ENCODE measurements at places on chromosomes 1 and 21. TPM values are rescaled to one million over a fixed set of nuclear protein-coding genes. Genes with fewer than 3 reads are reported as not detected.

Gene SH2D1B
- not detected for total RNA-seq

- no peak for DNase-seq
Measured at GRCh38 chr1:110063781-110064180, 6.7 kb downstream of the ALX3 start.

- no peak for DNase-seq
Measured at GRCh38 chr1:175604039-175604941, 139.1 kb downstream of the TNR start.

DNA sequence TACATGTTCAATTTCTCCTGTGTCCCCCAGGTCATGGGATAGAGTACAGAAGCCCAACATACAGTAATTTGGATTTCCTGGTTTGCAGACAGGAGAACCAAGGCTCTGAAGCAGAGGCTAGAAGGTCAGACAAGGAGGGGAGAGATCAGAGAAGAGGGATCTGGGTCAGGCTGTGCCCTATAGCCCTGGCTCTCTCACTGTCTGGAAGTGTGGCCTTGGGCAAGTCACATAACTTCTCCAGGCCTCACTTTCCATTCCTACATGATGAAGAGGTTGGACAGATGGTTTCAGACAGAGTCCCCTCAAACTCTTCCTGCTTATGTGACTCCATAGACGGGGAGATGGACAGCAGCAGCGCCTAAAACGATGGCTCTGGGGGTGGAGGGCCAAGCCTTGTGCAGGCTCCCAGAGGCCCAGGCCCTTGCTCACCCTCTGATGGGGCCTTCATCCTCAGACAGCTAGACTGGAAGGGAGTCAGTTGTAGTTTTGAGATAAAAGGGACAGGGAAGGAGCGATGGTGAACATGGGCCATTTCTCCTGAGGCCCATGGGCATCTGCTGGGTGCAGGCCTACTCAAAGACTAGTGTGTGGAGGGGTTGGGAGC lies 2.9 kb downstream of the TRIM62 start:
- no peak for DNase-seq

DNA sequence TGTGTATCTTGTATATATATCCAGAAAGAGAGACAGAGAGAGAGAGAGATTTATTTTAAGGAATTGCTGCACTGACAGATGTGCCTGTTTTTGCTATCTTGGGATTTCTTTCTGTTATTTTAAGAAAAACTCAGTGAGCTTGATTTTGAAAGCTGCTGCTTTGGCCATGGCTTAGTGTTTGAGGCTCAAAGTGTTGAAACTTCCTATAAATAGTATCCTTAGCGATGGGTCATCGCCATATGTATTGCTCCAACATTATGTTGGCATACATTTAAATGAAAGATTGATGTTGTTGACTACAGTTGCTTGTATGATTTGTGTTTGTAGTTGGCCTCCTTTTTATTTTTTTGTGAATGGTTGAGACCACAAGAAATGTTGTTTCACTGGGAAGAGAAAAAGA lies 29.0 kb upstream of the NTPCR start:
- DNase-seq: no peak

DNA sequence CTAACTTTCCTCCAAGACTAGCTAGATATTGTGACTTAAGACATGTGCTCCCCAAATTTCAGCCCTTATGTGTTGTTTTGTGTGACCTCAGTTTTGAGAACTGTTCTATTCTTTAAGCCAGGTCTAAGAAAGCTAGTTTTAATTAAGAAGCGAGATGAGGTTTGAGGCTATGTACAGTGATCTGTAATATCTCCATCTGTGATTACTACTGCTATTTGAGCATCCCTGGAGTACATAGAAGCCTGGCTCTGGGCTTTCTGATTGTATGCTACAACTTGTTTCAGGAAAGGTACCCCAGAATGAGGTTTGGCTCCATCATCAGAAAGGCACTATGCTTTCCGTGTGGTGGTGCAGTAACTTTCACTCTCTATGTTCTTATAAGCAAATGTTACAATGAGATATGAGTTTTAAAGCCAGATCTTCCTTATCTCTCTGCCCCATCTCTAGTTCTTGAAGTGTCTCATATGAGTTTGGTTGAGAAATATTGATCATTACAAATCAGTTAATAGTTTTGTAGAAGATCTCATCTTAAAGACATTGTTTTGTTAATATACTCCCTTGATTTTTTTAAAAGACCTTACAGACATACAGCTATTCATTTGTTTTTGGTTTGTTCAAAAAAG lies 605 bp downstream of the RGS4 start:
- DNase-seq: no peak

- DNase-seq: no peak
Measured at GRCh38 chr1:201515895-201516294, 9.0 kb upstream of the CSRP1 start.

Gene HSD3B1
- not detected for total RNA-seq

- no peak for DNase-seq
Measured at GRCh38 chr1:58754683-58755467, 29.0 kb downstream of the JUN start.

Gene PLEKHA6
- 0.17 TPM for total RNA-seq

- no peak for DNase-seq
Measured at GRCh38 chr1:226954777-226955176, 14.7 kb downstream of the COQ8A start.

DNA sequence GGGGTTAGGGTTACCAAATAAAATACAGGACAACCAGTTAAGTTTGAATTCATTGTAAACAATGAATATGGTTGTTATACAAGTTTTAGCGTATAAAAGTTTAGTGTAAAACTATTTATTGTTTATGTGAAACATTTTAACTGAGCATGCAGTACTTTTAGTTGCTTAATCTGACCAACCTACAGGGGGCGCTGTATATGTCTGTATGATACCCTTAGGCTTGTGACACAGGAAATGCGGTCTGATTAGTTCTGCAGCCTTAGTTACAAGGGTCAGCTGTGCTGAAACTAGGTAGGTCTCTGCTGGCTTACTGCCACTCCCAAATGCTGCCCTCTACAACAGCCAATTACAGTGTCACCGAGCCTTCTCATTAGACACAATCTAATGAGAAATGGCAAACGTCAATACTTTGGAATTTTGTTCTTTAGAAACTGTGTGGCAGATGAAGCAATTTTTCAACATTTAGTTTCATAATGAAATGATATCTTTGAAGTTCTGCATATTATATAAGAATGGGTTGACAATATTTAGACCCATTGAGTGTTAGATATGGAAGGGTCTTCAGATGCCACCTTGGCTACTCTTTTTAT lies 56.2 kb downstream of the NTNG1 start:
- no peak for DNase-seq

- DNase-seq: no peak
Measured at GRCh38 chr1:1426496-1427105, 5.5 kb upstream of the ANKRD65 start.

- no peak for DNase-seq
Measured at GRCh38 chr1:37792943-37793686, 532 bp upstream of the MANEAL start.

DNA sequence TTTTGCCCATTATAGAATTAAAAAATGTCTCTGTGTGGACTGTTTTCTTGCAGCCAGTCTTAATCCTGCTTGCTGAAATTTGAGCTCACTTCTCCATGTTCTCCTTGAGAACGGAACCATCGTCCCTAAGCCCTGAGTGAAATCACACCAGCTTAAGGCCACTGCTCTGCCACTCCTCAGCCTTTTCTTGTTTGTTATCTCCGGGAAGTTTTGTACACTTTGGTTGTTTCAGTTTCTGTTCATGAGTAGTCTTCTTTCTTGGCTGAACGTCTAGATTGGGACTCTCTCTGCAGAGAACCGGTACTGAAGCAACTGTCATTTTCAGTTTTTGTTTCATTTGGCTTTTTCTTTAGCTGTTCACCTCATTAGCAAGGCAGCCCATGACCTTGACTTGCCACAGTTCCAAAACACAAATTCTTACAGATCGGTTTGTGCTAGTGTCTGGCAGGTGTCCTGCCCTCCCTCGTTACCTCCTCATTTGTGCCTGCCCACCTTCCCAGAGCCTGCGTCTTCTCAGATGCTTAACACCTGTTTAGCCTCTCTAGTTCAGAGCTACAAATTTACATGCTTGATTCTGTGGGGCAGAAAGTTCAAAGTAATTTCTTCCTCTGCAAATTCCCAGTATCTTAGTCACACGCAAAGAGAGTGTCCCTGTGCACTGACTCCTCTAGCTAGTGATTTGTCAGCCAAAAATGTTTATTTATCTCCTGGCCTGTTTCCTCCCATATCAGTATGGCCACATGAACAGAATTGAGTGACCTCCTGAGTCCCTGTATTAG lies 12.4 kb downstream of the PSEN2 start:
- DNase-seq: no peak

Gene NTNG1
- not detected for total RNA-seq

GRCh38 chr21:43893536-43894205 lies 28.6 kb downstream of the AGPAT3 start:
- DNase-seq: peak; percentile 53

- DNase-seq: no peak
Measured at GRCh38 chr21:42661688-42662429, 8.4 kb downstream of the PDE9A start.

GRCh38 chr1:204074274-204075138 lies 1.6 kb downstream of the SOX13 start:
- DNase-seq: no peak

Gene BCAN
- not detected for total RNA-seq

DNA sequence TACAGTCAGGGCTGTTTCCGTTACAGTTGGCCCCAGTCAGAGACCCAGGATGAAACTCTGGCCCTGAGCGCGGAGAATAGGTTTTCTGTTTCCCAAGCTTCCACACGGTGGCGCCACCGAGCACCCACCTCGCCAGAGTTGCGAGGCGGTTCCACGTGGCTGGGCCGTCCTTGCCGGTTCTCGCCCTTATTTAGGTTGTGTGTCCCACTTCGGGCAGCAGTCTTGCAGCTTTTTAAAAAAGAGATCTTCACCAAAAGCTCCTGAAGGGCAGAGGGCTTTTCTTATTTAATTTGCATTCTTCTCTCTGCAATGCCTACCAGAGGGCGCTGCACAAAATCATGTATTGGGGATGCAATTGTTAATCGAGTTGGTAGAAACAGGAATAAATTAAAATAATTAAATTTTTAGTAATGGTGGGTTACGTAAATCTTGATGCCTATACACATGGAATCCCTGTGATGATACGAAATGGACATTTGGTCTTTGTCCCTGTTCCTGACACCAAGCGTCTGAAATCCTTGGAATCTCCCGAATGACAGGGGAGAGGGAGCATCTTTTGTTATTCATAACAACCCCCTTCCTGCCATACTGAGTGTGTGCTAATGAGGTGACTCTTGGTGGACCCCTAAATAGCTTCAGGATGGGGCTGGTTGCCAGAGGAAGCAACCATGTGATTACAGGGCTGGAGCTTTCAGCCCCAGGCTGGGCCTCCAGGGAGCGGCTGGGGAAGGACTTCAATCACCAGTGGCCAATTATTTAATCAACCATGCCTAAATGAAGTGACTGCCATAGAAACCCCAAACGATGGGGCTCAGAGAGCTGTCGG lies 5.6 kb upstream of the S100A7 start:
- peak; percentile 55 for DNase-seq

GRCh38 chr1:63272811-63273210 lies 49.6 kb upstream of the FOXD3 start:
- no peak for DNase-seq

DNA sequence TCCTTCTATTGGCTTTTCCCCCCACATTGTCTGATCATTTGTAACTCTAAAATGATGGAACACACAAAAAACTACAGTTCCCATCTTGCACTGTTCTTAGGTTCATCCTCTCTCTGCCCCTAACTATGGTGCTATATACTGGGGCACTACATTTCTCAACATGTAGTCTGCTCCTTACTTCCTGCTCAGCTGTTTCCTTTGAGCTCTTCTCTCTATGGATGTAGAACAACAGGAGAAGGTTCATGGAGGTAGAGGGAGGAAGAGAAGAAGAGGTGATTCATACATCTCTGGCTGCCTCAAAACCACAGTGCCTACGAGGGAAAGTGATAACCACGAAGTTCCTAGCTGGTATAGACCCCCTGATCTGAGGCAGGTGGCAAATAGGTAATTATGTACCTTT lies 7.0 kb upstream of the C1orf146 start:
- no peak for DNase-seq

GRCh38 chr21:17269760-17270159 lies 243.1 kb upstream of the CXADR start:
- DNase-seq: no peak

Gene DRAM2
- total RNA-seq: 37.2 TPM

DNA sequence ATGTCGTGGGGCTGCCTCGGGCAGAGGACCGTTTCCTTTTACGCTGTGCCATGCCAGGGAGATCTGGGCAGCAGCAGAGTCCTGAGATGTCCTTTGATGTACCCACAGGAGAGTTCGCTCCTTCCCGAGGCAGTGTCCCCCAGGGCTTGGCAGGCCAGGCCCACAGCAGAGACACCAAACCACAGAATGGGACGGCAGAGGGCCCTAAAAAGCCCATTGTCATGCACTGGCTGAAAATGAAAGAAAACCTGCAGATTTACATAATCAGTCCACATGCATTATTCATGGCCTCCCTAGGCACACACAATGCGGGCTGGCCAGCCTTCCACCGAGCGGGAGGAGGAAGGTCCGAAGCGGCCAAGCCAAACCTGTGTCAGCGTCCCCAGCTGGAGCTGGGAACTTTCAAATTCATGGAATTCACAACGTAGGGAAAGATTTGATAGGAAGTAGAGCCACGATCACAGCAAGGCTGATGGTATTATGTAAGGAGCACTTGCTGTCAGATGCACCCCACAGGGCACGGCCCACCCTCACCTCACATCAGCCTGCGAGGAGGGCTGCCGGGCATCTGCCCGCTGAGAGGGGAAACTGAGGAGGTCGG lies 25.3 kb upstream of the EFHD2 start:
- DNase-seq: no peak

Gene DEPDC1
- total RNA-seq: 0.39 TPM

Gene CFAP107
- not detected for total RNA-seq

Gene FCMR
- total RNA-seq: 393 TPM

DNA sequence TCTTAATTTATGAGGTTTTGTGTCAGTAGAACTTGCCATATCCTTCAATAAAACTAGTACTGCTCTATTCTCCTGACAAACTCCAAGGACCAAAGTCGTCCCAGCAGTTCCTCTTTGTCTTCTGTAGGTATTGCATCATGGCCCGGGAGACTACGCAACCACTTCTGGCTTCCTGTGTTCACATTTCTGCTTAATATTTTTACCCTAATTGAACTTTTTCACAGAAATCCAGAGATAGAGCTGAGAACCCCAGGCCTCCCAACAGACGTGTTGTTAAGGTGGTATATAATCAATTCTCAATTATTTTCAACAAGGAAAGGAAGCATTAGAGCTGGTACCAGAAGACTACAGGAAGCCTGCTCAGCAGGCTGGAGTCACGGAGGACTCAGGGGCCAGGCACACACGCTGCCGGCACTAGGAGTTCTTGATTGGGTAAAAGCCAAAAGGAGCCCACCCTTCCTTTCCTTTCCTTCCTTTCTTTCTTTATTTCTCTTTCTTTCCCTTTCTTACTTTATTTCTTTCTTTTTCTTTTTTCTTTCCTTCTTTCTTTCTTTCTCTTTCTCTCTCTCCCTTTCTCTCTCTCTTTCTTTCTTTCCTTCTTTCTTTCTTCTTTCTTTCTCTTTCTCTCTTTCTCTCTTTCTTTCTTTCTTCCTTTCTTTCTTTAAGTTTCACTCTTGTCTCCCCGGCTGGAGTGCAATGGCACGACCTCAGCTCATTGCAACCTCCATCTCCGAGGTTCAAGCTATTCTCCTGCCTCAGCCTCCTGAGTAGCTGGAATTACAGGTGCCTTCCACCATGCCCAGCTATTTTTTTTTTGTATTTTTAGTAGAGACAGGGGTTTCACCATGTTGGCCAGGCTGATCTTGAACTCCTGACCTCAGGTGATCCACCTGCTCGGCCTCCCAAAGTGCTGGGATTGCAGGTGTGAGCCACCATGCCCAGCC lies 173.7 kb downstream of the ZBTB18 start:
- no peak for DNase-seq

Gene MYBPH
- total RNA-seq: not detected

Gene MYOG
- total RNA-seq: not detected

Data from CD4-positive, CD25-positive, alpha-beta regulatory T cell (primary cell).